Pericardium fibroblast (primary cell): ENCODE measurements at places on chromosomes 16 and 17. TPM values are rescaled to one million over a fixed set of nuclear protein-coding genes. Genes with fewer than 3 reads are reported as not detected.

The ACSM5 gene
- total RNA-seq: 4.6 TPM in 1 of 2 replicates, not detected in the other

The IGF2BP1 gene
- total RNA-seq: 5.1 and 8.5 TPM in 2 replicates

The HIC1 gene
- 73.4 and 91.3 TPM in 2 replicates for total RNA-seq

The HOXB3 gene
- 4.1 and 14.0 TPM in 2 replicates for total RNA-seq

The SLC38A8 gene
- total RNA-seq: not detected in 2 replicates

The EPX gene
- total RNA-seq: not detected in 2 replicates

The HAS3 gene
- total RNA-seq: 0.68 and 1.2 TPM in 2 replicates

The PRSS22 gene
- total RNA-seq: not detected in 2 replicates

The CORO6 gene
- 16.0 and 27.3 TPM in 2 replicates for total RNA-seq

The CCDC200 gene
- total RNA-seq: not detected in 2 replicates

The ASPA gene
- 0.85 and 1.4 TPM in 2 replicates for total RNA-seq

The MEIOC gene
- total RNA-seq: not detected in 2 replicates

The KRT40 gene
- not detected in 2 replicates for total RNA-seq

The CNTNAP1 gene
- total RNA-seq: 32.9 and 37.9 TPM in 2 replicates

The KRT33A gene
- not detected in 2 replicates for total RNA-seq

The BFAR gene
- 64.3 and 79.6 TPM in 2 replicates for total RNA-seq

The ZFPM1 gene
- total RNA-seq: 2.8 TPM in 2 replicates

The C1QL1 gene
- total RNA-seq: 2.6 and 13.5 TPM in 2 replicates

The NPIPB13 gene
- total RNA-seq: 0.26 and 1.9 TPM in 2 replicates

The CCR7 gene
- not detected in 2 replicates for total RNA-seq

The ZACN gene
- not detected in 2 replicates for total RNA-seq
